Left ventricle myocardium inferior (tissue), 1 donor: ENCODE measurements at places on chromosomes 1 and 21. TPM values are rescaled to one million over a fixed set of nuclear protein-coding genes. Genes with fewer than 3 reads are reported as not detected.

Gene TEDDM1
- not detected for total RNA-seq

Gene GUCA2B
- total RNA-seq: not detected

Gene ZNF644
- 23.3 TPM for total RNA-seq

DNA sequence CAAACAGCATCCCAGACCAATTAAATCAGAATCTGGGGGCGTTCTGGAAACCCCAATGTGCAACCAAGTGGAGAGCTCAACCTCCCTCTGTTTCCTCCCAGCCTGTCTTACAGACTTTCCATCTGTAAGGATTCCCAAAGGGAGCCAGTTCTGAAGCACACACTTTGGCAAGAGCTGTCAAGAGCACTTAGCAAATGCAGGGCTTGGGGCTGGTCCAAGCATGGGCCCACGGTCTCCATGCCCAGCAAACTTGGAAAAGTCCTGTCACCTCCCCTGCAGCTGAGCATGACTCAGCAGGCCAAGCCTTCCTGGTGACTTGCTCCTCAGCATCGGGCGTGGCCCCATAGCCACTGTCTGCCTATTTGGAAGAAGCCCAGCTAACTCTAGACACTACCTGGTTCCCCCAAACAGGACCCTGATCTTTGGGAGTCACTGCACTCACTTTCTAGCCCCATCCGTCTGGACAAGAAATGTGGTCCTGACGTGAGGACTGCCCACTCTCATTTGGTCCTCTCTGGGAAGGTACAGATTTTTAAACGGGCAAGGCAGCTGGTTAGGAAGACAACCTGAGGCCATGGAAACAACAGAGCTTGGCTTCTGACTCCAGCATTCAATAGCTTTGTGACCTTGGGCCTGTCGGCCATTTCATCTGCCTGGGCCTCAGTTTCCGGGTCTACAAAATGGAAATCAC, 16.9 kb downstream of the SLC2A1 start:
- H3K36me3 ChIP-seq: peaks cover 15% of the 10 kb centered on the region
- H3K4me1 ChIP-seq: peaks cover 98% of the 10 kb centered on the region
- no peaks in the 10 kb centered on the region for H3K27me3 ChIP-seq
- peak overlapping the region; percentile 86 for H3K27ac ChIP-seq

GRCh38 chr1:81477710-81478109, 323.0 kb upstream of the ADGRL2 start:
- DNase-seq: no peak
- peak overlapping the region; percentile 68 for H3K27ac ChIP-seq
- peaks cover 20% of the 10 kb centered on the region for H3K4me1 ChIP-seq
- no peaks in the 10 kb centered on the region for H3K27me3 ChIP-seq
- peak overlapping the region; percentile 54 for H3K4me3 ChIP-seq
- H3K36me3 ChIP-seq: no peaks in the 10 kb centered on the region

Gene GNG4
- 0.11 TPM for total RNA-seq

- no peak overlapping the region for H3K4me3 ChIP-seq
- H3K4me1 ChIP-seq: no peaks in the 10 kb centered on the region
- H3K36me3 ChIP-seq: no peaks in the 10 kb centered on the region
- no peaks in the 10 kb centered on the region for H3K27me3 ChIP-seq
- no peak for DNase-seq
Measured at GRCh38 chr1:187696073-187696472, 867.3 kb downstream of the PLA2G4A start.

Gene ELAPOR1
- total RNA-seq: 0.19 TPM

- H3K27me3 ChIP-seq: no peaks in the 10 kb centered on the region
- no peak overlapping the region for H3K27ac ChIP-seq
- peaks cover 40% of the 10 kb centered on the region for H3K36me3 ChIP-seq
- DNase-seq: no peak
- H3K4me3 ChIP-seq: no peak overlapping the region
Measured at GRCh38 chr1:176043537-176043936, 163.5 kb downstream of the COP1 start.

- H3K36me3 ChIP-seq: no peaks in the 10 kb centered on the region
- no peak overlapping the region for H3K4me3 ChIP-seq
- H3K4me1 ChIP-seq: peaks cover 19% of the 10 kb centered on the region
- H3K27me3 ChIP-seq: peaks cover 31% of the 10 kb centered on the region
Measured at GRCh38 chr1:228900099-228900885, 165.0 kb downstream of the RHOU start.

GRCh38 chr1:80961464-80962190, 839.1 kb upstream of the ADGRL2 start:
- no peaks in the 10 kb centered on the region for H3K4me1 ChIP-seq
- no peaks in the 10 kb centered on the region for H3K36me3 ChIP-seq
- DNase-seq: no peak

DNA sequence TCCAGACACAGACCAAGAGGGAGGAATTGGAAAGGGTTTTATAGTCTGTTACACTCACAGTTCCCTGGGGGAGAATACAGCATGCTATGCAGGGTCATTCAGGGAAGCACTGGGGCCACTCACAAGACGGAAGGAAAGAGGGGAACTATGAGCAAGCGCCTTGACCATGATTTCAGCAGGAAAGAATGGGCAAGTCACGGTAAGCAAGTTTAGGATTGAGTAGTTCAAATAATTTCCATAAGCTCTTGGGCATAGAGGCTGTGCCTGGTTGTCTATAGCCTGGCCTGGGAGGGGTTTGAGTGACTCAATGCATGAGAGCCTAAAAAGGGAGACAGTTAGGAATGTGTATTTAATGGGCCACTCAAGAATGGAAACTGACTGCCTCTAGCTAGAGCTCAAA, 176.7 kb downstream of the TTLL7 start:
- no peaks in the 10 kb centered on the region for H3K4me1 ChIP-seq
- no peak overlapping the region for H3K4me3 ChIP-seq
- H3K27me3 ChIP-seq: no peaks in the 10 kb centered on the region
- H3K36me3 ChIP-seq: no peaks in the 10 kb centered on the region
- DNase-seq: no peak

DNA sequence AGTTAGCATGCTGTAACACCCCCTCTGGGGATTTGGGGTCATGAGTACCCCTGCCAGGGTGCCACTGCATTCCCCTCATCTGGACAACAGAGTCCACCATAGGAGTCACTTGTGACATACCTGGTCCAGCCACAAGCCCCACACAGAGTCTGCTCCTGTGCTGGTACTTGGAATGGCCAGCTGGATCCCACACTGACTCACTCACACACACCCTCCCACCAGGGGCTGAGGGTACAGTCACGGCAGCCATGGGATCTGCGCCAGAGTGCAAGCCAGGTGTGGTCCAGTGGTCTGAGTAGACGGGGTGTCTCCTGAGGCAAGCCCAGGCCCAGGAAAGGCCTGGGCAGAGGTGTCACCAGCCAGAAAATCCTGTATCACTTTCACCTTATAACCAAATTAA, 67.7 kb downstream of the MRPL39 start:
- H3K27me3 ChIP-seq: no peaks in the 10 kb centered on the region
- H3K27ac ChIP-seq: no peak overlapping the region
- H3K4me1 ChIP-seq: no peaks in the 10 kb centered on the region
- H3K36me3 ChIP-seq: no peaks in the 10 kb centered on the region
- DNase-seq: no peak
- H3K4me3 ChIP-seq: no peak overlapping the region

DNA sequence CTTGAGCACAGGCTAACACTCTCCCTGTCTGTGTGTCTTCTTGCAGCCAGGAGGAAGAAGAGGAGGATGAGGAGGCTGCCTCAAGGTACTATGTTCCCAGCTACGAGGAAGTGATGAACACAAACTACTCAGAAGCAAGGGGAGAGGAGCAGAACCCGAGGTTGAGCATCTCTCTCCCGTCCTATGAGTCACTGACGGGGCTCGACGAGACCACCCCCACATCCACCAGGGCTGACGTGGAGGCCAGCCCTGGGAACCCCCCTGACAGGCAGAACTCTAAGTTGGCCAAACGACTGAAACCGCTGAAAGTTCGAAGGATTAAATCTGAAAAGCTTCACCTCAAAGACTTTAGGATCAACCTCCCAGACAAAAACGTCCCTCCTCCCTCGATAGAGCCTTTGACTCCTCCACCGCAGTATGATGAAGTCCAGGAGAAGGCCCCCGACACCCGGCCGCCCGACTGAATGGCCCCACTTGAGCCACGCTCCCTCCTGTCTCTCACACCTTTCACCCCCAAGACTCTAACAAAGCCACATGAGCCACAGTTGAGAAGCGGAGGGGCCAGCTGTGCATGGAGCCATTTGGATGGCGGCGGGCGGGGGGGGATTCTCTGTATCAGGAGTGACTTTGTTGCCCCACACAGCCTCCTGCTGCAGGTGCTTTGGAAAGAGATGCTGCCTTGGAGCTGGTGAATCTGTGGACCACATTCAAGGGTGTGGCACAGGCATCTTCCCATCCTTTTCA, 27.6 kb upstream of the FHAD1 start:
- peaks cover 8% of the 10 kb centered on the region for H3K36me3 ChIP-seq
- DNase-seq: no peak
- H3K4me1 ChIP-seq: peaks cover 17% of the 10 kb centered on the region
- no peaks in the 10 kb centered on the region for H3K27me3 ChIP-seq
- H3K4me3 ChIP-seq: no peak overlapping the region

GRCh38 chr1:47997289-47998200, at the start of gene TRABD2B:
Gene TRABD2B (minus strand): TSS chr1:47997385.
- peak within 1 kb of the TSS; percentile 74 for H3K27ac ChIP-seq
- H3K27me3 ChIP-seq: peaks cover 84% of the 10 kb centered on the region

DNA sequence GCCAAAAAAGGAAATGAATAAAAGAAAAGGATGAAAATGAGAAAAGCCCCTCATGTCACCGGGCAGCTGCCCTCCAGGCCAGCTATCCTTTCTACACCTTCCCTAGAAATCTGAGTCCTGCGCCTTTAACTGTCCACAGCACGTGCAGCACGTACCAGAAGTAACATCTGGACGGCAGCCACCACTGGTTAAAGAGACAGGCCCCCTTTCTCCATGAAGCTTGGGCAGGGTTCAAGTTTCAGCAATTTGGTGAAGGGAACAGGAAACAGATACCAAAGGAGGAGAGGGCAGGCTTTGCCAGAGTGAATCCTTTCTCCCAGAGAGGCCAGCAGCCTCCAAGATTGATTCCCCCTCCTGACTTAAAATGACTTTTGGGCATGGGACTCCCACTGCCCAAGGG, 3.6 kb upstream of the KIAA2013 start:
- H3K27ac ChIP-seq: peak overlapping the region; percentile 92
- no peaks in the 10 kb centered on the region for H3K36me3 ChIP-seq
- DNase-seq: peak; percentile 82
- peak overlapping the region; percentile 22 for H3K4me3 ChIP-seq
- no peaks in the 10 kb centered on the region for H3K27me3 ChIP-seq
- H3K4me1 ChIP-seq: peaks cover 70% of the 10 kb centered on the region

DNA sequence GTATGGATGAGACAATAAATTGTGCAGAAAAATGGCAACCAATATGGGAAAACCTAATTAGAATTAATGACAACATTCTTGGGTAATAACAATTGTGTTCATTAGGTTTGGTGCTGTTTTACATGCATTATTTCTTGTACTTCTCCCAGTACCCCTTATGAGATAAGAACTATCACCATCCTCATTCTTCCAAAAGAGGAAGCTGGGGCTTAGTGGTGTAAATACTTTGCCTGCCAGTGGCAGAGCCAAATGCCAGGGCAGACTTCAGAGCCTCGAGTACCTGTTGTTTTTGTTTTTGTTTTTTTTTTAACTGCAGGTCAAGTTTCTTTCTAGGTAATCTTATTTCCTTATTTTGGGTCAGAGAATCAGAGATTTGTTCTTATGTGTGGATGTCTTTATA, 206.4 kb downstream of the RHOU start:
- peaks cover 28% of the 10 kb centered on the region for H3K4me1 ChIP-seq
- H3K27me3 ChIP-seq: no peaks in the 10 kb centered on the region

GRCh38 chr1:225318706-225319575, 108.9 kb downstream of the LBR start:
- no peak overlapping the region for H3K27ac ChIP-seq
- H3K36me3 ChIP-seq: no peaks in the 10 kb centered on the region
- no peaks in the 10 kb centered on the region for H3K4me1 ChIP-seq
- peaks cover 20% of the 10 kb centered on the region for H3K27me3 ChIP-seq
- H3K4me3 ChIP-seq: no peak overlapping the region

GRCh38 chr1:108100148-108100547, 100.0 kb downstream of the SLC25A24 start:
- H3K36me3 ChIP-seq: no peaks in the 10 kb centered on the region
- no peak for DNase-seq
- H3K27me3 ChIP-seq: no peaks in the 10 kb centered on the region
- no peak overlapping the region for H3K4me3 ChIP-seq

DNA sequence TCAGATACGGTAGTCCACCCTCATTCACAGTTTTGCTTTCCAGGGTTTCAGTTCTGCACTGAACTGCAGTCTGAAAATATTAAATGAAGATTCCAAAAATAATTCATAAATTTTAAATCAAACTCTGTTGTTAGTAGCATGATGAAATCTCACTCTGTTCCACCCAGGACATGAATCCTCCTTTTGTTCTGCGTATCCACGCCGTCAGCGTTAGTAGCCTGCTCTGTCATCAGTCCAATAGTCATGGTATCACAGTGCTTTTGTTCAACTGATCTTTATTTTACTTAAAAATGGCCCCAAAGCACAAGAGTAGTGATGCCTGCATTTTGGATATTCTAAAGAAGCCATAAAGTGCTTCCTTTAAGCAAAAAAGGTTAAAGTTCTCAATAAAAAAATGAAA, 23.9 kb downstream of the CHD1L start:
- H3K36me3 ChIP-seq: peaks cover 71% of the 10 kb centered on the region
- H3K27me3 ChIP-seq: no peaks in the 10 kb centered on the region
- no peak overlapping the region for H3K27ac ChIP-seq

Gene DEPDC1
- total RNA-seq: 0.27 TPM

Gene LCE1C
- total RNA-seq: not detected

- peak overlapping the region; percentile 81 for H3K27ac ChIP-seq
- no peaks in the 10 kb centered on the region for H3K27me3 ChIP-seq
- peak overlapping the region; percentile 25 for H3K4me3 ChIP-seq
- peaks cover 82% of the 10 kb centered on the region for H3K4me1 ChIP-seq
- no peaks in the 10 kb centered on the region for H3K36me3 ChIP-seq
- DNase-seq: peak; percentile 77
Measured at GRCh38 chr1:94327001-94327690, 89.8 kb upstream of the ARHGAP29 start.

Gene CCDC185
- not detected for total RNA-seq

DNA sequence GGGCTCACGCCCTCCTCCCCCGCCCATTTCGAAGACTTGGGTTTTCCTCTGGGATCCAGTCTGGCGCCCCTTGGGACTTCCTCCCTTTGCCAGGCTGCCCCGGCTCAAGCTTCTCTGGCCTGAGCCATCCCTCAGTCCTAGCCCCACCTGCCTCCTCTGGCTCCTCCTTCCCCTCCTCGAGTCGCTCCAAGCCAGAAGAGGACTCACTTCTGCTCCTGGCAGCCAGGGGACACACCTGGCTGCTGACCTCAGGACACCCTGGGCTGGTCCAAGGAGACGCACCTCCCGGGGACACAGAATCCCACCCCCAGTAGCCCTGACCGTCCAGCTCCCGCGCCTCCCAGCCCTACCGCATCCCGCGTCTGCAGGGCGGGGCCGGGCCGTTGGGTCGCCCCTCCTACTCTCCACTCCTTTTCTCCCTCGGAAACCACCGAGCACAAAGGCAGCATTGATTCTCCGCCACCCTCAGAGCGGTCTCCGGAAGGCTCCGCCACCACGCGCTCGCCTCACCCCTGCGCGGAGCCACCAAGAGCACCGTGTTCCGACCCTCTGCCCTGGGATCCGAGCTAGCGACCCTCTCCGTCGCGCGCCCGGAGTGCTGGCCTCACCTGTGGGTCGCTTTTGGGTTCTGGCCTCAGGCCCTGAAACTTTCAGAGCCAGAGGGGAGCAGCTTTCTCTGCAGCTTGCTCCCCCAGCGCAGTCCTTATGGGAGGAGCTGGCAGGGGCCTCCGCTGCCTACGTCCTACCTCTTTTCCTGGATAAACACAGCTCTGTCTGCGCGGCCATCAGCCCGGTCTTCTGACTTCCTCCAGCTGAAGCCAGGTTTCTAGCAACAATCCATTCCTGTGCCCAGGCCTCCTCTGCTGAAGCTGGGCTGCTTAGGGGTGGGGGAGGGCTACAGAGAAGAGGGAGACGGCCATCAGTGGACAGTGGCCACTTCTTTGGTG, at the start of gene C2CD4D:
C2CD4D (minus strand) TSS at position 364 of the 947 bp plus-strand sequence. CDS start 831 bp downstream, outside the sequence.
- H3K36me3 ChIP-seq: no peaks in the 10 kb centered on the region
- peak; percentile 48 for DNase-seq
- H3K27me3 ChIP-seq: peaks cover 72% of the 10 kb centered on the region
- H3K27ac ChIP-seq: no peak within 1 kb of the TSS
- peak within 1 kb of the TSS; percentile 68 for H3K4me3 ChIP-seq
